ENCODE measurements at places on chromosomes 12 and 14.
A peak's percentile ranks its signal among the peaks of the same experiment; 100 is the strongest.

- DNase-seq = no peak
These were observed 8.4 kb downstream of the FAM186A start for GRCh38 chr12:50387972-50388478.

GRCh38 chr12:22122359-22122758, 76.3 kb downstream of the CMAS start:
- DNase-seq = no peak

GRCh38 chr12:53061404-53062010, 11.6 kb downstream of the TNS2 start:
- no peak for DNase-seq

- DNase-seq = peak; percentile 70
These were observed 57.0 kb upstream of the CERS5 start for GRCh38 chr12:50224026-50224692.

DNA sequence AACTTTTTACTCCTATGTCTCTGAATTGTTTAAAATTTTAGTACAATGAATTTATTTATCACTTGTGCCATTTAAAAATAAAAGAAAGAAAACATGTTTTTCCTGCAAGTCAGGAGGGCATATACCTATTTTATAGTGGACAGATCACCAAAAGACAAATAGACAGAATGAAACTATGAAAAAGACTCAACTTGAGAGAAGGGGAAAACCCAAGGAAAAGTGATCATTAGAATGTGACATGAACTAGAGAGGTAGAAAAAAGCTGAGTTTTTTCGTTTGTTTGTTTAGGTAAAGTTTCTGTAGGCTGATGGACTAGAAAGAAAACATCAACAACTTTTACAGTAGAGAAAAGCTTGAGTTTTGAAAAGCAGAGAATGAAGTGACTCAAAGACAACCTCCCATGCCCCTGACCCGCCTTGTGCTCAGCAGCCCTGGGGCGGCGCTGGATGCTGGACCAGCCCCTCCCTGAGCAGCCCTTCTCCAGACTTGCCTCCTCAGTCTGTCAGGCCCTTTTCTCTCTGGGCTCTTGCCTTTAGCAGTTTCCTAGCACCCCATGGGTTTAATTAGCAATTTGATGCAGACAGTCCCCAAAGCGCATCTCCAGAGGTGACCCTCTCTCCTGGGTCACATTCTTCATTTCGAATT, 95.1 kb upstream of the ARID2 start:
- DNase-seq = no peak

GRCh38 chr14:101905614-101906013, 58.8 kb upstream of the DYNC1H1 start:
- DNase-seq = no peak

GRCh38 chr14:71119075-71119474, 211.8 kb downstream of the PCNX1 start:
- peak; percentile 56 for DNase-seq

GRCh38 chr14:27387463-27387862, 789.6 kb upstream of the NOVA1 start:
- DNase-seq = no peak

DNA sequence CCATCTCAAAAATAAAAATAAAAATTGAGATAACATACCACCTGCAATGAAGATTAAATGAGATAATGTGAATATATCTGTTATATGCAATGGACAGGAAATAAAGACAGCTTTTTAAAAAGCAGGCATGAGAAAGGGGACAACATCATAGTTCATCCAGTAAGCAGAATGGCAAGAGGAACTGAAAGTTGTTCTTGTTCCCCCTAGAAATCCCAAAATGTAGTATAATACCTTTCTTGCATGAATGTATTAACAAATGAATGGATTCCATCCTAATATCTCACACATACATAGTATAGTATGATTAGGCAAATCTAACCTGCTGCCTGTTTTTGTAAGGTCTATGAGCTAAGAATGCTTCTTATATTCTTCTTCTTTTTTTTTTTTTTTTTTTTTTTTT, 31.4 kb downstream of the FGD6 start:
- no peak for DNase-seq

DNA sequence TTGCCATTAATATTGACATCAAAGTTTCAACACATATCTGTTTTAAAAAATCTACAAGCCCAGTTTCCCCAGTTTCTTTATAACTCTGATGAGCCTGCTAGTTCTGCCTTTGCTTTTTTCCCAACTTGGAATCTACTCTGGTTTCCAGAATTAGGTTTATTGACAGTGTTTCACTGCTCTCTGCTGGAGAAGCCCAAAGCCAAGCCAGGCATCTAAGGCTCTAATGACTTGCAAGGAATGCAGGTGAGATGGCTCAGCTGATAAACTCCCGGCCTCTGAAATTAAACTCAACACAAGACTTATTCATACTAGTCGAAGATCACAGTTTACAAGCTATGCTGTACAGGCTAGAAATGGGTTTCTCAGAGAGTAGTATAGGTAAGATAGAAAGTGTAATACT, 54.3 kb downstream of the HMGA2 start:
- no peak for DNase-seq

DNA sequence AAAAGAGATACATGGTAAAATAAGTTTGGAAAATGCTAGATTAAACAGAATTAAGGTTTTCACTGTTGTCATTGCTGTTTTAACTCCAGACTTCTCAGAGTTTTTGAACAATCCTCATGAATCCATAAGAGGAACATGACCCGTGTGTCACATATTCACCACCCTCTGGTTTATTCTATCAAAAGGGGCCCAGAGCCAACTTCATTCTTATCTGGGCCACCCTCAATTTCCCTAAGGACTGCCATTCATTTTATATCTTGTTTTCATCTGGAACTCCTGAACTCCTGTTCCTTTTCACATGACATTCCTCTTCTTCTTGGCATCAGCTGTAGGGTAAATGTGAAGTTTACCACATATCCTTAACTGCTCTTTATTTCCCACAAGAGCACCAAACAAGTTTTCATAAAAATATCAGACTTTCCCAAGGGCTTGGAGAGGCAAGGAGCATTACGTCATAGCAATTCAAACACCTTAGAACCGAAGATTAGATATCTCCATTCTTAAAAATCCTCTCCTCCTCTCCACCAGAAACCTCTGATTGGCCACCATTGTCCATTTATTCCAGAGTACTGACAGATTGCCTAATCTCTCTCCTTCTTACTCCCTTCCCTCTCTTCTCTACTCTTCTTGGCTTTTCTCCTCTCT, 225.2 kb downstream of the SEC23A start:
- no peak for DNase-seq

GRCh38 chr12:88145567-88146505, 3.7 kb downstream of the TMTC3 start:
- no peak for DNase-seq

DNA sequence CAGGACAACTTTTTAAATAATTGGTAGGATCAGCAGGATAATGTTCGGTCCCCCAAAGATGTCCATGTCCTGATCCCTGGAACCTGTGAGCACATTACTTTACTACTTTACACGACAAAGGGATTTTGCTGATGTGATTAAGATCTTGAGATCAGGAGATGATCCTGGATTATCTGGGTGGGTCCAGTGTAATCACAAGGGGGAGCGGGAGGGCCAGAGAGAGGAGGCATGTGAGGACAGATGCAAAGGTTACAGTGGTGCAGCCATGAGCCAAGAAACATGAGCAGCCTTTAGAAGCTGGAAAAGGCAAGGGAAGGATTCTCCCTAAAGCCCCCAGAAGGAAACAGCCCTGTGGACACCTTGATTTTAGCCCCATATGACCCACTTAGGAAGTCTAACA, 33.1 kb downstream of the KCNK10 start:
- no peak for DNase-seq

DNA sequence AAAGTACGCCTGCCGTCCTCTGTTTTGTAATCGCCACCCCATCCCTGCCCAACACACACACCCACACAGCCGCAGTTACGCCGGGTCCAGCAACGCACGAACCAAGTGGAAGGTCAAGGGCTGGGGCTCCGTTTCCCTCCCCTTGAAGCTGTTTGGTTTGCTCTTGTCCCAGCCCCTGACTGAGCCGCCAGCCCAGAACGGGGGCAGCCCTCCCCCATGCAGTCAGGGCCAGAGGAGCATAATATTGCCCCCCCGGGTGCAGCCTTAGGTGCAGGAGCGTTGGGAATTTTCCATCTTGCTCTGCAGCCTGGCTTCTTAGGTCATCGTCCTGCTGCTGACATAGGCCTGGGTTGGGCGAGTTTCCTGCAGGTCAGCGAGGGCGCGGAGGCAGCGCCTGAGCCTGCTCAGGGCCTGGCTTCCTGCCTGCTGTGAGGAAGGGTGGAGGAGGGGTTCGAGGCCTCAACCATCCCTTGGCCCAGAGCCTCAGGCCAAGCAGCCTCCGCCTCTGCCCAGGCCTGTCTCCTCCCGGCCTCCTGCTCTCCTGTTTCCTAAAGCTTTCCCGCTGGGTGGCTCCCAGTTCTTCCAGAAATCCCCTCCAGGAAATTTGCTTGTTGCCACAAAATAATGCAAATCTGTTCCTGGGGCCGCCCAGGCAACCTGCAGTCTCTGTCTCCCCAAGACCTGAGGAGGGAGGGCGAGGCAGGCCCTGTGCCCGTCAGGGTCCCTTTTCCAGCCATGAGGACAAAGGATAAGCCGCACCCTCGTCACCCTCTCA, 44.5 kb downstream of the PSMA6 start:
- no peak for DNase-seq
